Mesothelial cell of epicardium (in vitro differentiated cells): ENCODE measurements at places on chromosomes 4 and X.

DNA sequence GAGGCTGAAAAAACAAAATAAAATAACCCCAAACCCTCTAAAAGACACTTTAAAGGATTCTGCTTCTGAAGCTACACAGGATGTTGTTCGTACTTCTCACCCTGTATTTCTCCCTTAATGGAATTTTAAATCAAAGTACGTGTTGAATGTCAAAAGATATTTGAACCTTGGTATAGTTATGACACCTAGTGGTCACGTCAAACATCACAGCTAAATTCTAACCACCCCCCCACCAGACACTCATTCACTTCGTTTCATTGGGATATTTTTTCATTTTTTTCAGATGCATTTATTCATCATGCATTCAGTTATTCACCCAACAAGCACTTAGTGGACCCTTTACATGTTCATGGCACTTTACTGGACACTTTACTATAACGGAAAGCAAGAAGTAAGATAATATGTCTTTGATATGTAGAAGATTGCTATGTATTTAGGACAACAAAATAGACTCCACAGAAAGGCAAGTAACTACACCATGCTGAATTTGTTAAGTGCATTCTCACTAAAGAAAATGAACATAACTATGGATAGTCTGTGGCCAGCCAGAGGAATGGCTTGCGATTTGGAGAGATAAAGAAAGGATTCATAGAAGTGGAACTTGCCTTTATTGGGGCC lies 62.5 kb upstream of the GPR174 start:
- no peak for DNase-seq

DNA sequence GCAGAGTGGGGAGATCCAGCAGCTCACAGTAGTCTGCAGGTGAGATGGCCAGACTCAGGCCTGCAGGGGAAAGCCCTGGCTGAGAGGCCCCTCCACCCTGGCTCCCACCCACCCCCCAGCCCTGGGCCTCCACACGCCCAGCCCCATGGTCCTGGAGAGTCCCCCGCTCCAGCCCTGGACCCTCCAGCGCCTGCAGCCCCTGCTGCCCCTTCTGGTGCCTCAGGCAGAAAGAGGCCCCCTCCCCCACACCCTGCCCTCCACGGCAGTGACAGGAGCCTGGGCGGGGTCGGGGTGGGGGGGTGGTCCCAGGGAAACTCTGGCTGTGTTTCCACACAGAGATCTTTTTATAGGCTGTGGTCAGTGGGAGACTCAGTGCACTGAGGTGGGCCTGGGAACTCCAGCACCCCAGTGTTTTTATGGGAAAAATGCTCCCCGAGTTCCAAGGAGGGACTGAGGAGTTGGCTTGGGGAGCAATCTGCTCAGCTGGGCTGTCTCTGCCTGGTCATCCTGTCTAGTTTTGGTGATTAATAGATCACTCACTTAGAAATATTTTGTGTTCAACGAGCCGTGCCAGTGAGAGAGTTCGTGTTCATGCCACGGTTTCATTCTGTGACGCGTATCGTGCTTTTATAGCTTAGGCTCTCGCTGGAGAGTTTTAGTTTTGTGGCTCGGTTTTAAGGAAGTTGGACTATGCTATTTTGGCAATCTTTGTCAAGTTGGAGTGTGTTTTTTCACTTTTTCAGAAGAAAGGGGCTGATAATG lies 53.1 kb upstream of the HGFAC start:
- DNase-seq = no peak

GRCh38 chrX:38768079-38768478 lies 33.2 kb upstream of the MID1IP1 start:
- DNase-seq = no peak

DNA sequence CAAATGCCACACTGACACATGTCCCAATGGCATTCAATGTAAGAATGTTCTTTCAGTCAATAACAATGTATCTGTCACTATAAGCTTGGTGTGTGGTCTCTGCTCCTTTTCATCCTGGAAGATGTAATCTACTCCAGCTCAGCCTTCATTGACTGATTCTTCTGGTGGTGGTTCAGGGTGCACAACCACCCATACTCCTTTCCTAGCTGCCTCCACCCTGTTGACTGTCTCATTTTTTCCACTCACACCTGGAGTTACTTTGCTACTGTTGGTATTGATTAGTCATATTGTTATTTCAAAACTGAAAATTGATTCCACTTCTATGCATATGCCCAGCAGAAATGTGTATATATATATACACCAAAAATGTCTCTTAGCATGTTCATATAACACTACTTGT lies 140.5 kb downstream of the ASB9 start:
- DNase-seq = no peak

DNA sequence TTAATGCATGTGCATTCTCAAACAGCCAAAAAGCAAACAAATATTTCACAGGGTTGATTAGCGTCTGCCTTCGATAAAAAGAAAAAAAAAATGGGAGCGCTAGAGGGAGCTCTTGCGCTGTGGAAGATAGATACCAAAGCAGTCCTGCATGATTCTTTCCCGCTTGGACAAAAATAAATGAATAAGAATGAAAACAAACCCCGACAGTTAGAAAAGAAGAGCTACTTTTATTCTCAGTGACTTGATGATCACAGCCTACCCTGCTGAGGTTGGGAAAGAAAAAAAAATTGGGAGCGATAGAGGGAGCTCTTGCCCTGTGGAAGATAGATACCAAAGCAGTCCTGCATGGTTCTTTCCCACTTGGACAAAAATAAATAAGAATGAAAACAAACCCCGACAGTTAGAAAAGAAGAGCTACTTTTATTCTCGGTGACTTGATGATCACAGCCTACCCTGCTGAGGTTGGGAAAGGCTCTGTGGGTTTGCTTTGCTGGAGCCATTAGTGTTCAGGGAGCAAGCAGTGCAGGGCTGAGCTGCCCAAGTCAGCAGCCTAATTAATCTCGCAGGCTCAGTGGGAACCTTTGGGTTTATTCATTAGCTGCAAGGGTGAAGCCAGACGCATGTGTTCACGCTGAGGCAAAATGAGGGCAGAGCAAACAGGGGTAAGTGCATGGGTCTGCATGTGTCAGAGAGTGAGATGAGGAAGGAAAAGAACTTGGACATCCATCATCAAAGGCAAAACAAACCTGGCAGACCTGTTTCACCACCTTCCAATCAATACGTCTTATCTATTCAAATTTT lies 249.3 kb upstream of the PRKX start:
- DNase-seq = no peak
